ENCODE measurements at places on chromosomes 16 and 17. TPM values are rescaled to one million over a fixed set of nuclear protein-coding genes. Genes with fewer than 3 reads are reported as not detected.

- H3K27me3 ChIP-seq, result no peaks in the 10 kb centered on the region
- no peak overlapping the region for H3K4me3 ChIP-seq
- H3K27ac ChIP-seq, result no peak overlapping the region
- DNase-seq, result no peak
These were observed 56.1 kb downstream of the BANP start for GRCh38 chr16:88007321-88007731.

Gene LGALS9
- 4.8 TPM for total RNA-seq

GRCh38 chr17:73013816-73014663, 78.4 kb downstream of the SLC39A11 start:
- no peaks in the 10 kb centered on the region for H3K27me3 ChIP-seq
- DNase-seq, result no peak
- H3K4me1 ChIP-seq, result peaks cover 4% of the 10 kb centered on the region
- peaks cover 4% of the 10 kb centered on the region for H3K36me3 ChIP-seq
- no peak overlapping the region for H3K27ac ChIP-seq

GRCh38 chr16:71288570-71288889, 672 bp downstream of the CMTR2 start:
- H3K27me3 ChIP-seq, result no peaks in the 10 kb centered on the region
- peaks cover 34% of the 10 kb centered on the region for H3K4me1 ChIP-seq
- peaks cover 28% of the 10 kb centered on the region for H3K36me3 ChIP-seq

DNA sequence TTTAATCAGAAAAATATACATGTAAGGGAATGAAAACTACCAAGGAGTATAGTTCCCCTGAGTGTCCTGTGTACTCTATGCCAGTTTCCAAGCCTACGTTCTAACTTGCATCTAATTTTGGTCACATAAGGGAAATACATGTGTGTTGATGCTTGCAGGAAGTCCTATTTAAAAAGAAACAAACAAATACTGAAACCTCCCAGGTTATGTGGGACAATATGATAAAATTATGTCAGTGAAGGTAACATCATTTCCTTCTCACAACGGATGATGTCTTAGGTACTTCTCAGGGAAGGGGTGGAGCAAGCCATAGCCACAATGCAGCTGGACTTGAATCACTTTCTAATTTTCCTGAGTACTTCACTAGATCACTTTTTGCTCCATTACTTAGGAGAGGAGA, 115.9 kb downstream of the ZFHX3 start:
- peak overlapping the region; percentile 90 for H3K27ac ChIP-seq
- H3K36me3 ChIP-seq, result peaks cover 11% of the 10 kb centered on the region
- peaks cover 64% of the 10 kb centered on the region for H3K4me1 ChIP-seq

Gene TMC7
- 1.9 TPM for total RNA-seq

Gene JPH3
- 15.4 TPM for total RNA-seq

DNA sequence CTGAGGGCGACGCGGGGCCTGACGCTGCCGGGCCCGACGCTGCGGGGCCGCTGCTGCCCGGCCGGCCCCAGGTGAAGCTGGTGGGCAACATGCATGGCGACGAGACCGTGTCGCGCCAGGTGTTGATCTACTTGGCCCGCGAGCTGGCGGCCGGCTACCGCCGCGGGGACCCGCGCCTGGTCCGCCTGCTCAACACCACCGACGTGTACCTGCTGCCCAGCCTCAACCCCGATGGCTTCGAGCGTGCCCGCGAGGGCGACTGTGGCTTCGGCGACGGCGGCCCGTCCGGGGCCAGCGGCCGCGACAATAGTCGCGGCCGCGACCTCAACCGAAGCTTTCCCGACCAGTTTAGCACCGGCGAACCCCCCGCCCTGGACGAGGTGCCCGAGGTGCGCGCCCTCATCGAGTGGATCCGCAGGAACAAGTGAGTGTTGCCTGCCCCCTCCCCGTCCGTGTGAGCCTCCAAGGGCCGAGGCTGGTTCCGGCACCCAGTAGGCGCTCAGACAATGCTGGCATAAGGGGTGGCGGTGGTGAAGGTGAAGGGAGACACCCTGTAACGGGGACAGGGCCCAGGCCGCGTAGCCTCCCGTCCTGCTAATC, 676 bp downstream of the CPD start:
- no peaks in the 10 kb centered on the region for H3K36me3 ChIP-seq
- peaks cover 54% of the 10 kb centered on the region for H3K4me1 ChIP-seq
- H3K4me3 ChIP-seq, result peak overlapping the region; percentile 73
- DNase-seq, result no peak
- H3K27me3 ChIP-seq, result no peaks in the 10 kb centered on the region
- no peak overlapping the region for H3K27ac ChIP-seq

DNA sequence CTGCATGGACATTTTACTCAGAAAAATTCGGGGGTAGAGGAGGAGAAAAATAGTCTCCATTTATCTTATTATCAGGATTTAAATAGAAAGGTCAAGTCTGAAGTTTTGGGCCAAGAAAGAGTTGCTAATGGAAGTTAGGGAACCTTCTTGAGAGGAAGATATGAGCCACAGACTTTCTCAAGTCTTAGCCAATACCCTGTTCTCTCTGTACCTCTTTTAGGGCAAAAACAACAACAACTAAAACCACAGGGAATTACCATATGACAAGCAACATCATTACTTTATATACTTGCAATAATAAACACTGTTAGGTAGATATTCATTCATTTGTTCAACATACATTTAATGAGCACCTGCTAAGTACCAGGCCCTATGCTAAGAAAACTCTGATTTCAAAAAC, 282.2 kb upstream of the CDH5 start:
- H3K27me3 ChIP-seq, result no peaks in the 10 kb centered on the region
- H3K36me3 ChIP-seq, result no peaks in the 10 kb centered on the region
- H3K27ac ChIP-seq, result no peak overlapping the region
- H3K4me3 ChIP-seq, result no peak overlapping the region
- peaks cover 16% of the 10 kb centered on the region for H3K4me1 ChIP-seq
- DNase-seq, result no peak

DNA sequence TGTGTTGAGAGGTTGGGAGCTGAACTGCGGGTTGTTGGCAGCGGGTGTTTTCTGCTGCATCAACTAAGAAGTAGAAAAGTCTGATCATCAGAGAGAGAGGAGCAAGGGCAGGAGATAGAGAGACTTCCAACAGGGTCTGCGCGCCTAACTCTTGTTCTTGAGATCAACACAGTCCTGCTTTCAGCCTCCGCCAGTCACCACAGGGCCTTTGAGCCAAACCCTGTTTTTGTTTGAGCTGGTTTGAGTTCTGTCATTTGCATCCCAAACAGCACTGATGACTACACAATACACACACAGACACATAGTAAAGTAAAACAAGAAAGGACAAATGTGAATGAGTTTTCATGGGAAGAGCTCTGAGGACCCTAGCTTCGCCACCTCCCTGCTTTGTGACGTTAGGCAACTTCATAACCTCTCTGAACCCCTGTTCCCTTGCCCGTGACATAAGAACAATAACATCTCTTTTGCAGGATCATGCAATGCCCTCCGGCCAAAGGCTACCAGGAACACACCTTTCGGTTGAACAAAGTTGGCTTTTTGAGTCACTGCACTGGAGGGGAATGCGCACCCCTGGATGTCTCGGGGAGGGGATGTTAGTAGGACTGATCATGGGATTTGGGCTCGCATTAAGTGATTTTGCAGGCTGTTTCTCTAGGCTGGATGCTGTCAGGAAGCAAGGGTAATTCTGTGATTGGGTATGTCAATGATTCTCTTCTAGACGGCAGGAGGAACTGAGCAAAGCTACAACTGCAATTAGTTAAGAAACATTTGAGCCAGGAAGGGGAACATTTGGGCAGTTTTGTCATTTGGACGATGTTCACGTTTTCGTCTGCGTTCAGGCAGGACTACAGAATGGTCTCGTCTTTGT, 92.3 kb downstream of the C16orf78 start:
- peaks cover 57% of the 10 kb centered on the region for H3K27me3 ChIP-seq
- H3K4me1 ChIP-seq, result peaks cover 5% of the 10 kb centered on the region
- no peaks in the 10 kb centered on the region for H3K36me3 ChIP-seq
- DNase-seq, result peak; percentile 20
- no peak overlapping the region for H3K27ac ChIP-seq

Gene PRSS27
- total RNA-seq, result 7.6 TPM

DNA sequence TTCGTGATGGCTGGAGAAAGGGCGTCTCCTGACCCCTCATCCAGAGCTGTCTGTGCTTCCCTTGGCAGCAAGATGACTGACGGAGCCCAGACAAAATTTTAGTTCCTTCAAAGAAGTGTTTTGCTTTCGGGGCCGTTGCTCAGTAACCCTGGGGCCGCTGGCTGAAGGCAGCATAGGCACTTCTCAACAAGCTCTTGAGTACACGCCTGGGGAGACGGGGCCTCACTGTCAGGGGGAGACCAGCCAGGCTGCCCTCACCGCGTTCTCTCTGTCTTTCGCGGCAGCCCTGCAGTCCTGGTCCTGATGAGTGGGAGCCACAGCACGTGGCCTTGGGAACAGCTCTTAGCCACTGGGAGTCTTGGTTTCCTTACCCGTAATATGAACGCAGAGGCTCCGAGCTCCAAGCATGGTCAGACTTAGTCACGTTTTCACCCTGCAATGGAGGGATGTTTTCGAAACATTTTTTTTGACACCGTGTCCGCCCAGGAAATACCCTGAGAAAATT, 86.0 kb downstream of the IRF8 start:
- H3K36me3 ChIP-seq, result no peaks in the 10 kb centered on the region
- no peak overlapping the region for H3K4me3 ChIP-seq
- H3K27ac ChIP-seq, result no peak overlapping the region
- peaks cover 19% of the 10 kb centered on the region for H3K4me1 ChIP-seq
- peaks cover 15% of the 10 kb centered on the region for H3K27me3 ChIP-seq
- DNase-seq, result no peak

GRCh38 chr16:21953541-21953902, 361 bp downstream of the UQCRC2 start:
- H3K27ac ChIP-seq, result peak overlapping the region; percentile 99
- H3K36me3 ChIP-seq, result peaks cover 11% of the 10 kb centered on the region
- peaks cover 21% of the 10 kb centered on the region for H3K4me1 ChIP-seq
- no peaks in the 10 kb centered on the region for H3K27me3 ChIP-seq
- no peak for DNase-seq

Gene SLC35G6
- not detected for total RNA-seq

DNA sequence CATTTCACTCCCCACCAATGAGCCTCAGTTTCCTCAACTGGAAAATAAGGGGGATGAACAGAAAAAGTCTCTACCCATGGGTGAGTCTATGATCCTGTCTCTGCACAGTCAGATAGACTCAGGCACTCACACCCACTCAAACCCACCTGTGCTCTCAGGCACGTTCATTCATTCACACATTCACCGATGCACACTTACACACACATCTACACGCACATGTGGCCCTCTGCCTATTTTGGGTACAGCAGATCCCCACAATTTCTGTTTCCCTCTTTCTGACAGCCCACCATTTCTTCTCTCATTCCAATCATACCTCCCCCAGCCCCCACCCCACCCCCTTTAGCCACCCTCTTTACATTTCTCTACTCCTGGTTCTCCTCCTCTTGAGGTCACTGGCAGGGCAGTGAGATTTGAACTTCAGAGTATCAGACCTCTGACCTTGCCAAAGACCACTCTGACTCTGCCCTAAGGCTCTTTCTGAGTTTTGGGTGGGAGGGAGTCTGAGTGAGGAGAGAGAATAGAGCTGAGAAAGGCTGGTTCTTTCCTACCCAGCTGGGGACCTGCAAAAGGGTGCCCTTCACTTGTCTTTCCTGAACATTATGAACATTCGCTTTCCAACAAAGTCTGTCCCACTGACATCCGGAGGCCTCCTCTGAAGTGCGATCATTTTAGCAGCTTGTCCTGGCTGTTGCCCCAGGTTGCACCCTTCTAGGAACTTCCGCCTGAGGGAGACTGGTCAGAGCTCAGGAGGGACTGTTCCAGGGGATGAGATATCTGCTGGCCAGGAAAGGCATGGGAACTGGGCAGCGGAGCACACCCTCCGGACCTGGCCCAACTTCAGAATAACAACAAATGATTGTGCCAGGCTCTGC, 10.1 kb upstream of the COL1A1 start:
- H3K27me3 ChIP-seq, result no peaks in the 10 kb centered on the region
- H3K4me3 ChIP-seq, result peak overlapping the region; percentile 40

DNA sequence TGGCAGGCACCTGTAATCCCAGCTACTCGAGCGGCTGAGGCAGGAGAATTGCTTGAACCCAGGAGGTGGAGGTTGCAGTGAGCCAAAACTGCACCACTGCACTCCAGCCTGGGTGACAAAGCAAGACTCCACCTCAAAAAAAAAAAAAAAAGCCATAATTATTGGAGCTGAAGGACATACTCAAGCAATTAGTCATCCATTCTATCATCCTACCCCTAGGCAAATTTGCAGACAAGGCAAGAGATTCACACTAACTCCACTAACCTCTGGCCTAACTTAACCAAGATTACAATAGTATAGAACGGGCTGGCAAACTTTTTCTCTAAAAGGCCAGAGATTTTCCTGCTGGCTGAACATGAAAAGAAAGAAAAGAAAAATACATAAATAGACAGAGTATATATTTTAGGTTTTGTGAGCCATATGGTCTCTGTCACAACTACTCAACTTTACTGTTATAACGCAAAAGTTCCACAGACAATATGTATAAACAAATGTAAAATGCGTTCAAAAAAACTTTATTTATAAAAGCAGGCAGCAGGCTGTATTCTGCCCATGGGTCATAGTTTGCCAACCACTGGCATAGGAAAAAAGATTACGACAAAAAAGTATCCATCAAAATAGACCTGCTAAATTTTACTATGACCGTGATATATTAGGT, 29.7 kb downstream of the BRIP1 start:
- H3K4me1 ChIP-seq, result peaks cover 3% of the 10 kb centered on the region
- peaks cover 9% of the 10 kb centered on the region for H3K36me3 ChIP-seq
- H3K4me3 ChIP-seq, result no peak overlapping the region
- H3K27me3 ChIP-seq, result no peaks in the 10 kb centered on the region

Gene ASIC2
- 3.5 TPM for total RNA-seq

- no peak overlapping the region for H3K4me3 ChIP-seq
- peaks cover 27% of the 10 kb centered on the region for H3K4me1 ChIP-seq
- H3K27ac ChIP-seq, result no peak overlapping the region
These were observed 126.3 kb upstream of the IRX3 start for GRCh38 chr16:54412777-54413455.

DNA sequence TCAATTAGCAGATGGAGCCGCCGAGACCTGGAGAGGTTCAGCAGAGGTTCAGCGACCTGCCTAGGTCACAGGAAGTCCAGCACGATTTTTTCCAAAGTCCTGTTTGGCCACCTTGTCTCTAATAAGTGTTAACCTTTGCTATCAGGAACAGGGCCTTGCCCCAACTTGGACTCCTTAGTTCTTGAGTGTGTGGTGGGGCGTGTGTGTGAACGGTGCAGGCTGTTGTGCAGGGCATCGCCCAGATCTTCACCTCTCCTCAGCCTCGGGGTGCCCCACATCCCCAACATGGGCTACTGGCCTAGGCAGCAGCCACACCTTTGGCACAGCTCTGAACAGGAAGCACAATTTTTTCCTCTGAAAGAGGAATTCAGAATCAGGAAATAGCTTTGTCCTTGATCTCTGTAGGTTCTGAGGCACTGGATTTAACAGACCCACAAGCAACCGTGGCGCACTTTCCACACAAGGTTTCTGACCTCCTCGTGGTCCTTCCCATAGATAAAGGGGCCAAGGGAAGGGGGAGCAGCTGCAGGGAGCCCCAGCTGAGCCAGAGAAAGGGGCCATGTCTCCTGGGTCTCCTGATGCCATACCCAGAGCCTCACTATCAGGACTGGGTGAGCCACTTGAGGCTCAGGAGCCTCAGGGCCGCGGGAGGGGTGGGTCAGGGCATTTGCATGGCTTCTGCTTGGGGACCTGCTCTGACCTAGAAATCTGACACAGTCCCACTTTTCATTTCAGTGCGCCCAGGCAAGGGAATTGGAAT, 10.4 kb downstream of the MPRIP start:
- peaks cover 2% of the 10 kb centered on the region for H3K36me3 ChIP-seq
- no peaks in the 10 kb centered on the region for H3K27me3 ChIP-seq
- peak overlapping the region; percentile 72 for H3K27ac ChIP-seq
- peaks cover 25% of the 10 kb centered on the region for H3K4me1 ChIP-seq
- H3K4me3 ChIP-seq, result no peak overlapping the region
